Cardiac atrium fibroblast (primary cell): ENCODE measurements at places on chromosomes 1 and 21. TPM values are rescaled to one million over a fixed set of nuclear protein-coding genes. Genes with fewer than 3 reads are reported as not detected.

Gene OR2AK2
- total RNA-seq: not detected in 2 replicates

Gene OVAAL
- total RNA-seq: not detected in 2 replicates

Gene FCRL1
- not detected in 2 replicates for total RNA-seq

Gene CBR3
- 2.9 and 8.1 TPM in 2 replicates for total RNA-seq

Gene CRABP2
- 2.1 and 2.5 TPM in 2 replicates for total RNA-seq

Gene KCNQ4
- total RNA-seq: under 0.01 TPM in 1 of 2 replicates, not detected in the other

Gene B3GALT6
- 21.7 and 38.4 TPM in 2 replicates for total RNA-seq

Gene RFX5
- total RNA-seq: 16.8 and 24.1 TPM in 2 replicates

Gene NUDT4B
- total RNA-seq: 26.0 and 40.8 TPM in 2 replicates

Gene SAMD13
- 0.32 and 0.54 TPM in 2 replicates for total RNA-seq

Gene H6PD
- 35.6 and 36.3 TPM in 2 replicates for total RNA-seq

Gene DPYD
- 55.2 and 56.3 TPM in 2 replicates for total RNA-seq
